AG20443 (cell line): ENCODE measurements at places on chromosomes 5 and 9.

DNA sequence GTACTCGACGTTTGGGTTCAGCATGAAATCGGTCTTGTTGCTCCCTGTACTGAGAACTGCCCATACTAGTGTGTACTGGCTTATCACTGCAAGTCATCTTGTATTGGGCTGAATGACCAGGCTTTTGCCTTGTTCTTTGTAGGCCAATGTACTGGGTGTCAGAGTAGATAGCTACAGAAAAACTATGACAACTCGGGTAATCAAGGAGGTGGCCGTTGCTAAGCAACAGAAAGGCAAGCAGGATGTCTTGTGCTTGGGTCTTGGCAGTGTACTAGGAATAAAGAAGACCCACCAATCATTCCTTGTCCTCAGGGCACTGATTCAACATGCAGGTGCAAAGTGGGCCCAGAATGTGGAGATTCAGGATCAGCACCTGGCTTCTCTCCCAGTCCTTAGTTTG lies 11.9 kb upstream of the SHISAL2B start:
- DNase-seq: no peak

DNA sequence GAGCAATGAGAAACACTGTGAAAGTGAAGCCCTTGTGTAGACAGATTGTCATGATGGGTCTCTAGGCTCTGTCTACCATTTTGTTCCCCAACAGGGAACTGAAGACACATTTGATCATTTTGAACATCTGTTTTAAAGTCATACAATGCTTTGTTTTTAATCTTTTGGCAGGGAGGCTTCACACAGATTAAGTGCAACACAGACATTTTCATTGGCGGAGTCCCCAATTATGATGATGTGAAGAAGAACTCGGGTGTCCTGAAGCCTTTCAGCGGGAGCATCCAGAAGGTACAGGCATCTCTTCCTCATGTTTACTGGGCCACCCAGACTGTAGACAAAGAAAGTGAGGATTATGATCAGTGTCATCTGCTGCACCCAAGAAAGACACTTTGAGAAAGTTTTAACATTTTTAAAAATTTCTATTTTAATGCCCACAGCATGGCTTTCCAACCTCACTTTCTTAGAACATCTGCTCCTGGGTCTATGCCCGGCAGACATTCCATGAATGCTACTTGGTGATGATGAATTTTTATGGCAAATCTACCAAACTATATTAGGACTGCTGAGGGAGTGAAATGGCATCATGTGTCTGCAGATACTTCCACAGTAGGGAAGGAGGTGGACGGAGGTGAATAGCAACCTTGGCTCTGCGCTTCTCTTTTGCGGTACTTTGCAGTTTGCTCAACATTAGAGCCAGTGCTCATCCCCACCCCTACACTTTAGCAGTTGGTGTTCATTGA lies 121.3 kb downstream of the LIFR start:
- DNase-seq: peak; percentile 72

DNA sequence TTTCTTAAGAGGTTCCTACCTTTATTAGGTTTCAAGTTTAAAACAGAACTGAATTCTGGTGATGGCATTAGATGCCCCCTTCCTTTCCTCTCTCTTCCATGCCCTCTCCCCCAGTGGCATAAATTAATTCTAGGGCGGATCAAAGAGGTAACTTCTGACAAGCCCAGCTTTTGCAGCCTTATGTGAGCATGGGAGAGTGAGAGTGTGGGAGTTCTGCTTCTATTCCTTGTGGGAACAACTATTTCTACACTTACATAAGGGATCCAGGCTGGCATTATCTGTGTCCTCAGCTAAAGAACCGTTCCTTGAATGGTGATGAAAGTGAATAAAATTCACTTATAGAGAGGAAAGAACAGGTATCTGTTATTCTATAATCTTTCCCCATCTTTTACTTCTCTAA lies 437.6 kb downstream of the KIF4B start:
- DNase-seq: no peak

GRCh38 chr5:73437101-73437776 lies 11.3 kb downstream of the FOXD1 start:
- peak; percentile 84 for DNase-seq

GRCh38 chr5:116178925-116179324 lies 94.1 kb downstream of the COMMD10 start:
- no peak for DNase-seq

DNA sequence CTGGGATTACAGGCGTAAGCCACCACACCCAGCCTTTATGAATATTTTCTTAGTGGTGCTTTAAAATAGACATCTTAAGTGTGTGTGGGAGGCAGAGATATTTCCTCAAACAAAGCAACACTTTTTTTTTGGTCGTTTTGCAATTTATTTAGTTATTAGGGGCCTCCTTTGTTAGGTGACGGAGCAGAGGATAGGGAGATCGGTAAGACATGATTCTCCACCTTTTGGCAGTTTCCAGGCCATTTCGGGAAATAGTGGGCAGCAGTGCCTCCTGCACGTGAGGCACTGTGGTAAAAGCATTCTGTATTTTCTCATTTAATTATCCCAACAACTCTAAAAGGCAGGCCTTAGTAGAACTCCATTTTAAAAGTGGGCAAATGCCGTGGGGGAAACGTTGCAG lies 1.9 kb downstream of the OCLN start:
- DNase-seq: no peak

- DNase-seq: no peak
Measured at GRCh38 chr9:91790917-91791316, 159.1 kb downstream of the ROR2 start.

GRCh38 chr5:72180925-72181324 lies 73.7 kb downstream of the MAP1B start:
- no peak for DNase-seq

DNA sequence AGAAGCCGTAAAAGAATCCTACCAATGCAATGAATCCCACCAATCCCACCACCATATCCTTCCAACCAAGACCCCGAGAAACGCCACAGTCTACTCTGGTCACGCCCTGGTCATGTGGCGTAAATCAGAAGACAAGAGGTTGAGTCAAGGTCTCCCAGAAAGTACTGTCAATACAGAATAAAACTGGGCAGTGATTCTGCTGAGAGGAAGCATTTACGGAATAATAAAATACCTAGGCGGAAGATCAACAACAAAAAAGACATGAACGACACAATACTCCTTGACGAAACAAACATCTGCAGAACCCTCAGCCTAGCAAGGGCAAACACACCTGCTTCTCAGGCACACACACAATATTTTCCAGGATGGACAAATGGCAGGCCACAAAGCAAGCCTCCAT lies 62.8 kb downstream of the GOLM1 start:
- no peak for DNase-seq

- peak; percentile 89 for DNase-seq
Measured at GRCh38 chr9:100428871-100429654, 2.1 kb downstream of the MSANTD3 start.

- peak; percentile 24 for DNase-seq
Measured at GRCh38 chr9:13665418-13666066, 386.1 kb upstream of the MPDZ start.

DNA sequence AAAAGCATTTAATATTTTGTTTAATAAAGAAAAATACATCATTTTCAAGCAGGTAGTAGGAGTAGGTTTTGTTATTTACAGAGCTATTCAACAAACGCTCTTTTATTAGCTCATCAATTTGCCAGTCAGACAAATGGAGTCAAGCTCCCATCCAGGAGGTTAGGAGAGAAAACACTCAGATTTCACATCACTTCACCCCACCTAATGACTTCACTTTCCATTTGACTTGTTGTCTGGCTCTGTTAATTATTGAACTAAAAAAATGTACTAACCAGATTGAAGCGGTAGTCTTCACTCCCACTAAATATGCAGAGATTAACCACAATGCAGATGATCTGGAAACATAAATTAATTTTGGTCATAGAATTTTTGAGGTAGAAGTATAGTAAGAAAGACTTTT lies 193.6 kb upstream of the VCAN start:
- no peak for DNase-seq

GRCh38 chr9:107007402-107007801 lies 144.4 kb downstream of the ZNF462 start:
- no peak for DNase-seq

DNA sequence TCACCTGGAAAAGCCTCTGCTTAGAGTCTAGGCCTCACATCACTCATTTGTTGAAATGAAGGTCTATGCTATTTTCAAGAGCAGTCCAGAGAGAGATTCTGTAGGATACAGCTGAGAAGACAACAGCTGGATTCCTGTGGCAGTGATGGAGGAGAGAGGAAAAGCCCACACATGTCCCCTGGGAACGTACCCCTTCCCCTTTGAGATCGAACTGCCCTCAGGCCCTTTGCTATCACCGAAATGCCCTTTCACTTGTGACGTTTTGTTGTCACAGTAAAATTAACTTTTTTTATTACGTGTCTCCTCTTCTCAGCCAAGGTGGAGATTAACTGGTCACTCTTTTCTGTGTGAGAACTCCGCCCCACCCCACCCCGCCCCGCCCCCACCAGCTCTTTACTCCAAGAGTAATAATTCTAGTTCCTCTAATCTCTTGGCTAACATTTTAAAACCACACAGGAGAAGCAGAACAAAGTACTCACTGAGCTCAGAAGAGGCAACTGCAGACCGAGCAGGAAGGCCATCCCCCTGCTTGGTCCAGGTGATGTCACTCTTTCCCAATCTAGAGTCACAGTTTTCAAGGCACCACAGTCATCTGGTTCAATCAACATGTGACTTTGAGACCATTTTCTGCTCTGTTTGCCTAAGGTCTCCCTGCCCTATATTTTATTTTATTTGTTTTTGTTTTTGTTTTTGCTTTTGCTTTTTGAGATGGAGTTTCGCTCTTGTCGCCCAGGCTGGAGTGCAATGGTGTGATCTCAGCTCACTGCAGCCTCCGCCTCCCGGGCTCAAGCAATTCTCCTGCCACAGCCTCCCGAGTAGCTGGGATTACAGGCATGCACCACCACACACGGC lies 105.6 kb downstream of the SUSD1 start:
- DNase-seq: no peak

GRCh38 chr5:130045334-130045733 lies 141.1 kb downstream of the CHSY3 start:
- DNase-seq: peak; percentile 14

GRCh38 chr9:20640331-20641187 lies 18.3 kb upstream of the MLLT3 start:
- no peak for DNase-seq

- DNase-seq: no peak
Measured at GRCh38 chr5:154341620-154342019, 104.2 kb upstream of the SAP30L start.

DNA sequence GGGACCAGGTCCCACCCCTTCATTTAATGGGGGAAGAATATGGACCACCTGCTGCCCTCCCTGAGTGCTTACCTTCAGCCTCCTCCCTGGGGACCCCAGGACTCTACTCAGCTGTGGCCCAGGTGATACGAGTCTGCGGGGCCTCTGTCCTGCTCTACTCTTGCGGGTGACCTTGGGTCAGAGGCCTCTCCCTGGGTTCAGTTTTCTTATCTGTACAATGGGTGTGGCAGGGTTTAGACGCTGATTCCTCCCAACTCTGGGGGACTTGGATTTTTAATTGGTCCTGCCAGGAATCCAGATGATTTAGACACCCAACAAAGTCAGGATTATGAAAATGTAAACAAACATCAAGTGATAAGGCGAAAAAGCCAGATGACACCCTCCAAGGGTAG lies 25.0 kb downstream of the FAM163B start:
- no peak for DNase-seq

DNA sequence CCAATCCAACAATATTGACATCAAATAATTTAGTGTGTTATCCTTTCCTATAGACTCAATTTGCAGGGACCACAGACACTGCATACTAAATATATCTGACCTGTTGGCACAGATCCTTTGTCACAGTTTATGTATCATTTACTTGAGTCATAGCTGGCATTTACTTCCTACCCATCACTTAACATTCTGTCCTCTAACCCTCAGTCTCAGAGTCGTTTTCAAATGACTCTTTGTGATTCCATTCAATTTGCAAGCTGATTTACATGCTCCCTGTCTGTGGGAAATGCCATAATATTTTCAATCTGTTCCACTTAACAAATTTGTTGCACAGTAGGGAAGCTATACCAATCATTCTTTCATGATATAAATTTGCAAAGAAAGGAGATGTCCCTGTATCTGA lies 265.7 kb upstream of the EDIL3 start:
- no peak for DNase-seq

- peak; percentile 61 for DNase-seq
Measured at GRCh38 chr5:146667633-146668272, 151.8 kb upstream of the GPR151 start.

DNA sequence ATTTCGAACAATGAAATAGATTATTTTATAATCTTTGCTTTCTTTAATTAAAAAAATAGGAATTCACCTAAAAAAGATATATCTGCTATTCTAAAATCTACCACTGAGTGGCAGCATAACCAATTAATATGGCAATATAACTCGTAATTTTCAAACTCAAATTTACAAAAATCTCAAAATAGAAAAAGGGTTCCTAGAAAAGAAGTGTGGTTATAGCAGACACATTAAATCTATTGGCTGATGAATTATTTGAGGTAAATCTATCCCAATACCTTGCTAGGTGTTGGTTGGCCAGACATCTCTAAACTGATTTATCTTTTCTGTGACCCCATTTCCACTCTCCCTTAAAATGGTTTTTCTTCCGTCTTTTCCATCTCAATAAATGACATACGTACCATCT lies 30.2 kb upstream of the NRG2 start:
- peak; percentile 21 for DNase-seq

- no peak for DNase-seq
Measured at GRCh38 chr5:35186749-35187148, 43.5 kb downstream of the PRLR start.

DNA sequence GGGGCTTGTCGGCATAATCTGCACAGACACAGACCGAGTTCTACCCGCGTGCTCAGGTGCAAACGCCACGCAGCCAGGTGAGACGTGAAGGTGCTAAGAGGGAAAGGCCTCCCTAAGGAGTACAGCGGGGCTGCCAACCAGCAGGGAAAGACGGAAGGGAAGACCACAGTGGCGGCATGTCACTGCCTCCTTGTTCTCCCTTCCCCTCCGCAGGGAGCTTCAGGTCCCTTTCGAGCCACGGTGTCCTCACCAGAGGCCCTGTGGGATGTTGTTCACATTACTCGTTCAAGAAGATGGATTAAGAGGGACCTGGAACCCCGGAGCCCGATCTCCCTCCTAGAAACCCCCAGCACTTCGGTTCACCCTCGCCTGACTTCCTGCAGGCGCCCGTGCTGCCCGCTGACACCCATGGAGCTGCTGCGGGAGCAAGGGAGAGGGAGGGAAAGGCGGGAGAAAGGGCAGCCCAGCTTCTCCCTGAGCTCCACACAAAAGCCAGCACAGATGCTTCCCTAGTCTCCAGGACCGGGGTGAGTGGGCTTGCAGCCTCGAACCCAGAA lies 686 bp downstream of the BRD9 start:
- peak; percentile 71 for DNase-seq

GRCh38 chr5:127785098-127785927 lies 82.1 kb downstream of the CCDC192 start:
- DNase-seq: peak; percentile 65

DNA sequence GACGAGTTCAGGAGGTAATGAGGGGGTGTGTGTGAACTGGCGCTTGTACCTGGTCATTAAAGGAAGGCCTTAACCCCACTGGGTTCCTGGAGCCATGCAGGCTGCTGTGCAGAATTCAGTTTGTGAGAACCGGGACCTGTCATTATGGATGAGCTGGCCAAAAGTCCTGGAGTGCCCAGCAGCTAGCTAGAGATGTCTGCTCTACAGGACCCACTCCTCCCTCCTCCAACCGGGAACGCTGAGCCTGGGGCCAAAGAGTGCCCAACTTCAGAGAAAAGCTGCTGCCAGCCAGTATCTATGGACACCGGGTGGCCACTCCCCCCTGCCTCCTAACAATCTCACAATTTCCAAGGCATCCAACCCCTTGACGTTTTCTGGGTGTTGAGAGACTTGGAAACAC lies 1.2 kb downstream of the ENTREP1 start:
- DNase-seq: no peak

GRCh38 chr5:26538226-26538625 lies 500.2 kb downstream of the CDH9 start:
- DNase-seq: no peak
